ENCODE measurements at places on chromosomes 7 and 10.

DNA sequence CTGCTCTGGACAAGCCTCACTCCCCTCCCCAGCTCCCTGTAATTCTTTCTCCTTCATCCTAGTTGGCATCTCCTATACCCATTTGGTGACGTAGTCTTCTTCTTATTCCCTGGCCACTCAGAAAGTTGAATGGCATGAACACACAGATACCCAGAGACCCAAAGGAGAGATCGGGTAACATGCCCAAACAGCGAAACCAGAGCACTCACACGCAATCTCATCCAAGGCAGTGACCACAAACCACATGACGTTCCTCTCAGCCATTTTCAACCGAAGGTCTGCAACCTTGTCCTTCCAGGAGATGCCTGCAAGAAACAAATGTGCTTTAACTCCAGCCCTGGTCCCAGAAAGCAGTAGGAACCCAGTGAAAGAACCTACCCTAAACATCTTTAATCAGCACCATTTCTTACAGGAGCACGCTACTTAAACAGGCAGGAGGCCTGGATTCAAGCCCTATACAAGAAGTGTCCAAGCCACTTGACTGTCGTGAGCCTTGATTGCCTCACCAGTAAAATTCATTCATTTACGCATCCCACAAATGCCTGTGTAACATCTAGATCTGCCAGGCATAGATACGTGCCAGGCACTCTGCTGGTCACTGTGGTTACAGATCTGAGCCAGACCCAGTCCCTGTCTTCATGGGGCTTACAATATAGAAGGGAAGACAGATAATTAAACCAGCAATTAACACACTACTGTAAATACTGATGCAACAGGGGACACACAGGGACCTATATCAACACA is 37.1 kb downstream of the XPNPEP1 start:
- no peak for DNase-seq

DNA sequence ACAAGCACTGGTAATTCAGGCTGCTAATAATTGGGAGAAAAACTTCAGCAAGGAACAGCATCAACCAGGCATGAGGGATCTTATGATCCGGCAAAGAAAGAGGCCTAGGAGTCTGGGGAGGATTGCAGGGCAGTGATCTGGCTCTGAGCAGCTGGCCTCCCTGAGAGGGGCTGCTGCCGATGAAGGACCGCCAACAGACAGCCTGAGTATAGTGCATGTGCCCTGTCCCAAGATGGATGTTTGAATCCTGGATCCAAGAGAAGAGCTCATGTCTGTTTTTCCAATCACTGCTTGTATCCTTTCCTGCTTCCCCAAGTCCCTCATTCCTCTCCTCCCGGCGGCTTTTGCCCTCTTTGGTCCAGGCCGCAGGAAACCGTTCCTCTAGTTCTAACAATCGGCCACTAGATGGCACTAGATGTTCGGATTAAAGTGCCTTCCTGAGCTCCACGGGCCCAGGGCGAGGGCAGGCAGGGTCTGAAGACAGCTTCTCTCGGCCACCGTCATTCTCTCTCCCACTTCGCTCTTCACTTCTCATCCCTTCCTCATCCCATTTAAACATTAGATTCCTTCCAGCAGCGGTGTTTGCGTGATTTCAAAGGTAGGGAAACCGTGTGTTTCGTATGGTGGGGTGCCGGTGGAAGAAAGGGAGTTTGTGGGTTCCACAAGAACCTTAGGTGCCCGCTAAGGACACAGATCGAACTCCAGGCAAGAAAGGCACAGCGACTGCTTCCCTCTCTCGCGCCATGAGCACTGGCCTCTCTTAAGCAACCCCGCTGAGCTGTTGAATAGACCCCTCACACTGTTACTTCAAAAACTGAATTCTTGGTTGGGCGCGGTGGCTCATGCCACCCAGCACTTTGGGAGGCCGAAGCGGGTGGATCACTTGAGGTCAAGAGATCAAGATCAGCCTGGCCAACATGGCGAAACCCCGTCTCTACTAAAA is 82.4 kb downstream of the ADCYAP1R1 start:
- DNase-seq = peak; percentile 32

DNA sequence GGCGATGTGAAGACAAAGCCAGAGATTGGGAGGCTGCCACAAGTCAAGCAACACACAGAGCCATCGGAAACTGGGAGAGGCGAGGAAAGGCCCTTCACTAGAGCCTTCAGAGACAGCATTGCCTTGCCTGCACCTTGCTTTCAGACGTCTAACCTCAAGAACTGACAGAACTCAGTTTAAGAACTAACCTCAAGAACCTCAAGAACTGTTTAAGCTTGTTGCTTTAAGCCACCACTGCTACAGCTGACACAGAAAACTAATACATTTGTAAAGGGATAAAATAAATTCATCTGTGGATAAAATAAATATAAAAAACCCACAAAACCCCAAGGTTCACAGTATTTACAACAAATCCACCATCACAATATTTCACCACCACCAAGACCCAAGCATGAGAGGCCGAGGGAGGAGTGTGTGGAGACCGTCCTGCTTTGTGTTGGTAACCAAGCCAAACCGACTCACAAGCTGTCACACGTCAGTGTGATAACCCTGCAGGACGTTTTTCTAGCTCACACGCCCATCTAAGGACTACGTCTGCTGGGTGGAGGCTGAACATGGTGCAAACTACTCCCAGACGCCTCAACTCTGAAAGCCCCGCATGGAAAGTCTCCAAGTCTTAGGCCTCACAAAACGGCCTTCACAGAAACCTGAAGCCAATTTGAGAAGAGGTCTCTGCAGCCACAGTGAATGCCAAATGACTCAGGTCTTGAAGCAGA is 116.8 kb downstream of the ABLIM1 start:
- no peak for DNase-seq

DNA sequence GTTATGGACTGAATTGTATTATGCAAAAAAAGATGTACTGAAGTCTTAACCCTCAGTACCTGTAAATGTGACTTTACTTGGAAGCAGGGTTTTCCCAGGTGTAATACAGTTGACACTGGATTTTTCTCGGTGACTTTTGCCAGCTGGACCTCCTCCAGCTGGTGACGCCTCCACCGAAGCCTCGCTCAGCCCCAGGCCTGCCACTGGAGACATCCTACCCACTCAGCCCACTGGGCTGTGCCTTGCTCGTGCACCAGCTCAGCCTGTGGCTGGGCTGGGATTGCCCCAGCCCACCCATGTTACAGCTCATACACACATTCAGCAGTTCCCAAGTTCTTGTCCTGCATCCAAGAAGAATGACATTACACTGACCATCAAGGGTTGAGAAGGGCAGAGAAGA is 42.4 kb upstream of the GPR22 start:
- DNase-seq = no peak

DNA sequence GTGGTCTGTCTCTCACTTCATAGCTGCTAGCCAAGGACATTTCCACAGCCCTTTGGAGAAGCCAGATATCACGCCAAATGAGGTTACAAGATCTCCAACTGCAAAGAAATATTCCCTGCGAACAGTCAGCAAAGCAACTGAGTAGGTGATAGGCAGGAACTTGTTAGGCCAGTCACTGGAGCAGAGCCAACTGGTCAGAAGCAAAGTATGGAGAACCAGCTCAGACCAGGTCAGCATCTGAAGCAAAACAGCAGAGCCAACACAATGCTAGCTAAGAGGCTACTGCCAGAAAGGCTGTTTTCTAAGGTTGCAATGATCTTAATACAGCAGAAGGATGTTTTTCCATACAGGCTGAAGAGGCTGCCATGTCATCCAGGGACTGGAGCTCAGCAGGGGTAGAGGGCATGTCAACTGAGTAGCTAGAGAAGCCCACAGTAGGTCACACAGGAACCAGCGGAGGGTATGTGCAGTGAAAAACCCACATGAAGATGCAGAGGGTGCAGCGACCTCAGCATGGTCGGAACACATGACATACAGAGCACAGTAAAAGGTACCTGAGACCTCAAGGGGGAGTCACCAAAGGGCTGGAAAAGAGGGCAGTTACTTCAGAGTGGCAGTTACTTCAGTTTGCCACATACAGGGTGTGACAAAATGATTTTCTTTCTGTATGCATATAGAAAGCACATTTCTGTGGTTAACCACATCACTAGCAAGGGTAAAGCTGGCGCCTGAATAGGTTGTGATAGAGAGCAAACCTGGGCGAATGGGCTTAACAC is 8.9 kb downstream of the SEC31B start:
- DNase-seq = no peak

- DNase-seq = no peak
Observed at GRCh38 chr10:76647301-76647700, 990.3 kb downstream of the KCNMA1 start.

- DNase-seq = no peak
Observed at GRCh38 chr10:64733980-64734379, 1212.8 kb downstream of the REEP3 start.

DNA sequence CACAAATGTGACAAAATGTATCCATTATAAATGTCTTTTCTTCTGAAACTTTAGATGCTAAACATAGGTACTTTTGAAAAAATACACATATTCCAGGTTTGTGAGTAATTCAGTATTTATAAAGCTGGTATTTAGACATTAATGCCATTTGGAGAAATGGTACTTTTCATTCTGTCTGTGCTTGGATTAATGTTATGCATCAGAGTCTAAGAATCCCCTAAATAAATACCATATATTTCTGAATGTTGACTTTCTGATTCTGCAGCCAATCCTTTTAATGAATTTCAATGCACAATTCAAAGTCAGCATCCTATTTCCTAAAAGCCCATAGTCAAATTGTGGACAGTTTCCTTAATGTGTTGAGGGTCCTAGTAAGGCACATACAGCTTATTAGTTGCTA is 145.0 kb downstream of the DKK1 start:
- no peak for DNase-seq

GRCh38 chr7:155464183-155464582 is 6.3 kb downstream of the EN2 start:
- DNase-seq = no peak

GRCh38 chr7:106289848-106290247 is 5.1 kb upstream of the NAMPT start:
- no peak for DNase-seq

GRCh38 chr7:92135052-92135889 is 994 bp upstream of the CYP51A1 start:
- peak; percentile 48 for DNase-seq

GRCh38 chr7:137728426-137728825 is 118.3 kb downstream of the DGKI start:
- no peak for DNase-seq

- no peak for DNase-seq
Observed at GRCh38 chr10:4708123-4708759, 117.8 kb upstream of the AKR1E2 start.

GRCh38 chr7:75072981-75073283 is 670 bp downstream of the RCC1L start:
- no peak for DNase-seq

DNA sequence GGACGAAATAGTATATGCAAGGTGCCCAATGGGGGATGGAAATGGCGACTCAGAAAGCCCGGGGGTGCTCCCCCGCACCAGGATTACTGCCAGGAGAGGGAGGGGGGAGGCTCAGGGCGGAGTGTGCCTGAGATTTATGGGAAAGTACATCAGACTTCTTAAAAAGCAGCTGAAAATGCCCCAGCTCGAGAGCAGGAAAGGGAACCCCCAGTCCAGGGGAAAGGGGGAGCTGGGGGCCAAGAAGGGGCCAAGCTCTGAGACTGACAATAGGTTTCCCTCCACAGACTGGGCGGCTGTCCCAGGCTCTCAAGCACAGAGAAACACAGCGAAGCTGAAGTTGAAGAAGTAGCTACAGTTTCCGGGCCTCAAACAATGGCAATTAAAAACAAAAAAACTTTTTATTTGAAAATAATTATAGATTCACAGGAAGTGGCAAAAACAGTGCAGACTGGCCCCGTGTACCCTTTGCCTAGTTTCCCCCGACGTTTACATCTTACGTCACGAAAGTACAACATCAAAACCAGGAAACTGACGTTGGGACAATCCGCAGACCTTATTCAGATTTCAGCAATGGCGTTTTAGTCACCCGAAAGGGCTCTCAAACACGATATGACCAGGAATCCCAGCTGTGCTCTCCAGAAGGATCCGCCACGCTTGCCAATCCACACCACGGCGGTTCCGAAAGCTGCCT is 83.9 kb upstream of the FGFR2 start:
- DNase-seq = peak; percentile 31

- no peak for DNase-seq
Observed at GRCh38 chr7:2724453-2725177, 36.6 kb downstream of the AMZ1 start.

GRCh38 chr10:1359626-1359955 is 303.4 kb downstream of the WDR37 start:
- no peak for DNase-seq

GRCh38 chr10:45468079-45468478 is 94.1 kb downstream of the ALOX5 start:
- DNase-seq = no peak

GRCh38 chr10:67224553-67224952 is 298.7 kb downstream of the LRRTM3 start:
- no peak for DNase-seq

DNA sequence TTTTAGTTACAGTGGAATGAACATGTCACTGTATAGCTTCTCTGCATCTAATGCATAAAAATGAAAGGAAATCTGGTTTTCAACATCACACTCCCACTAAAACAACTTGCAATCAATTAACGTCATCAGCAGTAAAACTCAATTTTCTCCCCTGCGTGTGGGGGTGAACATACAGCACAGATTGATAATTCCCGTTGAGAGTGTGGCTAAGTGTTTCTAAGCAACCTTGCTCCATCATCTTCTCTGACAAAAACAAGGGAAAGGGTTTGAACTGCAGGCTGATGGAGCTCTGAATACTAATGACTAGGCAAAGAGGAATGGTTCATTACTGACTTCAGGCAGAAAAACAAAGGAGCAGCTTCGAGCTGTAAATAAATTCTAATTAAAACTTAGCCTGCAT is 238.3 kb downstream of the PARD3 start:
- DNase-seq = no peak

- no peak for DNase-seq
Observed at GRCh38 chr7:17988141-17988540, 39.5 kb downstream of the PRPS1L1 start.

- DNase-seq = no peak
Observed at GRCh38 chr10:129614341-129614740, 147.3 kb downstream of the MGMT start.

GRCh38 chr7:102864958-102865357 is 47.8 kb upstream of the LRRC17 start:
- no peak for DNase-seq

DNA sequence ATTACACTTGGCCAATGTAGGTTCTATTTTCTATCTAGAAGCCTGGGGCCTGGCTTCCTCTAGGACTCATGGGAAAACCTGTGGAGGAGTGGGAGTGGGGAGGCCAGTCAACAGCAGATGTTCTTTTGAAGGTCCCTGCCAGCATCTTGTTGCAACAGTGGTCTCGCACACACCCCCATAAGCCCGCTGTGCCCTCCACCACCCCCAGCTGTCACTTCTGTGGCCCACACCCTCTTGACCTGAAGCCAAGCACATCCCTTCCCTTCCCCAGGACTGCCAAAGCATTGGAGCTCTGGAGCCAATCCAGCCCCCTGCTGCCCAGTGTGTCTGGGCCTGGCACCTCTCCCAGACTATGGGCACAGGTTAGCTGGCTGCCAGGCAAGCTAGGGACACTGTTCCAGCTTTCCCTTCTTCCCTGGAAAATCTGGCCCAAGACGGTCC is 1.9 kb upstream of the STX1A start:
- peak; percentile 63 for DNase-seq

DNA sequence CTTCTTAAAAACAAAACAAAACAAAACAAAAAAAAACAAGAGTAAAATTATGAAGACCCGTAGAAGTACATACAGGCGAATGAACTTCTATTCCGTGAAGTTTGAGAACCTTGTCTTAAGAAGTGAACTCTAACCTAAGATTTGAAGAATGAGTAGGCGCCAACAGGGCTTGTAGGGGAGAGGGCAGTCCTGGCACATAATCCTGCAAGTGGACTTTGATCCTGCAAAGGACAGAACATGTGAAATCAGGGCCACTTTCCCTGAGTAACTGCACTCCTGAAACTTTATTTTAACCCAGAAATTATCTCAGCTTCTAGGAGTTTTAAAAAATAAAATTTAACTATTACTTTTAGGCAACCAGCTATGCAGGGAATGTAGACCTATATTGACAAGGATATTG is 62.0 kb downstream of the GNAT3 start:
- DNase-seq = no peak

All from nucleus accumbens (tissue), 56 donors.